Activated CD8-positive, alpha-beta memory T cell treated with anti-CD3 and anti-CD28 coated beads for 1 hour (primary cell): ENCODE measurements at places on chromosomes 13 and 19.

DNA sequence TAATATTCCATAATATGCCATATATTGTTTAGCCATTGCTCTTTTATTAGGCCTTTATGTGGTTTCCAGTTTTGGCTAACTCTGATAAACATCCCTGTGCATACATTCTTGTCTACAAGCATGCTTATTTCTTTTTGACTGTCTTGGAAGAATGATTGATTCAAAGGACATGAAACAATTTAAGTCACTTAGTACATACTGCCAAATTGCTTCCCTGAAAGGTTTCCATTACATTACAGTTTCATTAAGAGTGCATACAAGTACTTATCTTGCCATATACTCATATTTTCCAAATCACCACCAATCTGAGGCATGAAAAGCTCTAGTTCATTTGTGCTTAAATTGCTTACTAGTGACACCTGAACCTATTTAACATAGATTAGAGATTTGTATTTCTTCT is 113.9 kb downstream of the OXGR1 start:
- DNase-seq: no peak

- peak; percentile 42 for DNase-seq
Observed at GRCh38 chr13:30371649-30372265, 50.5 kb upstream of the UBE2L5 start.

- DNase-seq: no peak
Observed at GRCh38 chr13:48155848-48156247, 60.9 kb upstream of the MED4 start.

DNA sequence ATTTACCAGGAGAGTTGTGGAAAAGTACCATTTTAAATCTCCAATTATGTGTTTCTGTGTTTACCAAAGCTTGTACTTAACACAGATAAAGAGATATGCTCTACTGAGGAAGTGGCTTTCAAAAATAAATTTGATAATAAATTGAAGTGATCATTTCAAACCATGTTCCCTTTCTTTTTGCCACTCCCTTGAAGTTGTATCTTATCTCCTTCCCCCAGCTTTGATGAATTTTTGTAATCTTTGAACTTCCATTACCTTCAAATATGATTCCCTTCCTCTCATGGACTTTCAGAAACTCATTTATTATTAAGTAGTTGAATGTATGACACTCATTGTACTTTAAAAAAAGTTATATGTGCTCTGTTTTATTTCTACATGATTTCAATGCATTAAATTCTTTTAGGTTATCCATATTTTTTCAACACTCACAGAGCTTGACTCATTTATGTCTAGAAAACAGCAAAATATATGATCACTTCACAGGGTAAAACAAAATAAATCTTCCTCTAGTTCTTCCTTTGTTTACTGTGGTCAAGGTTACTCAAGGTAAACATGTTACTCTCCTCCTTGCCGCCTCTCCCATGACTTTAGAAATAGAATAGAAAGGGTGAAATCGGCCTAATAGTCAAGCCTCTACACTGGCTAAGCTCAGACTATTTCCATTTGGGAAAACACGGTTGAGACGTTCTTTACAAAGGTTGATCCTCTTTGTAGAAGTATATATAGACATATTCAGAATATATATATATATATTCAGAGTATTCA is 251.2 kb upstream of the SPRY2 start:
- DNase-seq: no peak

- DNase-seq: no peak
Observed at GRCh38 chr19:2275588-2276428, 6.2 kb downstream of the PEAK3 start.
